ENCODE measurements at places on chromosomes 6 and 20.

DNA sequence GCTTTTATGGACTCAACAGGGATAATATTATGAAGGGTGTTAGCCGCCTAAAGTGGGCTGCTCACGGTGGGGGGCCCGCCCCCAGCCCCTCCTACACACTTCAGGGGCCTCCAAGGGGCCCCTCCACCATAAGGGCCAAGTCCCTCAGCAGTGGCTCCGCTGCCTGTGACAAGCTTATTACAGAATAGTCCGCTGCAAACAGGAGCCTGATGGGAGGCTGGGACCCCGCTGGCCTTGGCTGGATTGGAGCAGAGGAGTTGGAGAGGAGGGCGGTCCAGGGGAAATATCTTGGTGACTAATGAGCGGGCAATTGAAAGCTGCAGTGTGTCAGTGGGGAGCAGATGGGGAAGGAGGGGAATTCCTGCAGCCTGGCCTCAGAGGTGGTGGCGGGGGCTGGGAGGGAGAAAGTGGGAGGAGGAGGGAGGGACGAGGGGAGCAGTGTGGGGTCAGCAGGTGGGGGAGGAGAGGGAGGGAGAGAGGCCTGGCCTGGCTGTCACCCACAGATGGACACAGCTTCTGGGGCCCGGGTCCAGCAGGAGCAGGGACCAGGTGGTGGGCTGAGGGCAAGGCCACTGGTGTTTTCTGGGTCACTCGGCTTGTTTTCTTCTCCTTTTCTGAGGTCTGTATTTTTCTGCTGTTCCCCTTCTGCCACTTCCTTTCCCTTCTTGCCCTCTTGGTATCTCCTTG is 57.6 kb upstream of the FOXP4 start:
- no peak for DNase-seq

- DNase-seq = no peak
Measured at GRCh38 chr6:4776493-4777393, 539 bp downstream of the CDYL start.

DNA sequence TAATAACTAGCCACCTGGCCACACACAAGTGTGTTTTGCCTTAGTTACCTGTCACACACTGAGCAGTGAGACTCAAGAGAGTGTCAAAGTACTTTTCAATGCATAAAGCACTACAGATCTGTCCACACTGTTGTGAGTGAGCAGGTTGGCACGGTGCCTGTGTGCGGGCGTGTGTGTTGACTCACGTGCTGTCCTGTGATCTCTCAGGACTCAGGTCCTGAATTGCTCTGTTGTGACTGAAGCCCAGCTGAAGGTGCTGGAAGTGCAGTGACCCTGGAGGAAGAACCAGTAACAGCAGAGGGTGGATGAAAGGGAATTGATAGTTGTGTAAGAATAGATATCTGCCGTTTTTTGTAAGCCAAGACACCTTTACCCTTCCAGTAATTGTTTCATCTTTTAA is 18.3 kb downstream of the SLC16A10 start:
- peak; percentile 34 for DNase-seq

- no peak for DNase-seq
Measured at GRCh38 chr6:28709478-28710349, 184.0 kb downstream of the GPX5 start.

DNA sequence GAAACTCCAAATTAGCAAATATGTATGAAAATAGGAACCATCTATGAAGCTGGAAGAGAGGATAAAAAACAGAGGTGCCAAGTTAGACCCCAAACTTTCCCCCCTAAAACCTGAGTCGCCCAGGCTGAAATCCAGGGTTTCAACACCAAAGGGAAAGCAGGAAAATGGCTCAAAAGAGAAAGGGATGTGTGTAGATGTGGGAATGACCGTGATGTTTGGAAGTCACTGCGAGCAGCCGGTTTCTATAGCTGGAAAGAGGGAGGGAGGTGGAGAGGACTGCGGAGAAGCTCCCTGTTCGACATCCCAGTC is 4.5 kb downstream of the RING1 start:
- DNase-seq = no peak

GRCh38 chr20:56418385-56418861 is 6.4 kb downstream of the CASS4 start:
- DNase-seq = no peak

DNA sequence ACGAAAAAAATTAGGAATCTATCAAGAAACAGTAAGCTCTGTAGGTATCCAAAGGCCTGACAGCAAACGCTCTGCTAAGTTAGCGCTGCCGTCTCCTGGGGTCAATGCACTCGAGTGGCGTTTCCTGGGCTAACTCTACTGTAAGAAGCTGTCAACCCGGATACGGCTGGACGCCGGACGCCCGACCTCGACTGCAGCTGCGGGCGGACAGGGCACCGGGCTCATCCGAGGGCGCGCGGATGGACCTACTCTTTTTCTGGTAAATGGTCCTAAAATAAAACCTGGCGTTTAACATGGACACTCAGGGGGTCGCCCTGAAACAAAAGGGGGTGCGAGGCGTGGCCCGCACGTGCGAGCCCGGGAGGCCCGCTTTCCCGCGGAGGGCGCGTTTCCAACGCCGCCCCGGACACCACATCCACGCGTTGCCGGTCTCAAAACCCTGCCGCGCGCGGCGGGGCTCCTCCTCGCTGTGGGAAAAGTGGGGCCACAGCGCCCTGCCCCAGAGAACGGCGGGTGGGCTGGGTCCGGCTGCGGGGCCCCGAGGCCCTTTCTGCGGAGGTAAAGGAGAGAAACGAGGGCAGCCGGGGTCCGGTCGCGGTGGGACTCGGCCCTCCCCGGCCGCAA is 537 bp downstream of the TCP1 start:
- peak; percentile 32 for DNase-seq

DNA sequence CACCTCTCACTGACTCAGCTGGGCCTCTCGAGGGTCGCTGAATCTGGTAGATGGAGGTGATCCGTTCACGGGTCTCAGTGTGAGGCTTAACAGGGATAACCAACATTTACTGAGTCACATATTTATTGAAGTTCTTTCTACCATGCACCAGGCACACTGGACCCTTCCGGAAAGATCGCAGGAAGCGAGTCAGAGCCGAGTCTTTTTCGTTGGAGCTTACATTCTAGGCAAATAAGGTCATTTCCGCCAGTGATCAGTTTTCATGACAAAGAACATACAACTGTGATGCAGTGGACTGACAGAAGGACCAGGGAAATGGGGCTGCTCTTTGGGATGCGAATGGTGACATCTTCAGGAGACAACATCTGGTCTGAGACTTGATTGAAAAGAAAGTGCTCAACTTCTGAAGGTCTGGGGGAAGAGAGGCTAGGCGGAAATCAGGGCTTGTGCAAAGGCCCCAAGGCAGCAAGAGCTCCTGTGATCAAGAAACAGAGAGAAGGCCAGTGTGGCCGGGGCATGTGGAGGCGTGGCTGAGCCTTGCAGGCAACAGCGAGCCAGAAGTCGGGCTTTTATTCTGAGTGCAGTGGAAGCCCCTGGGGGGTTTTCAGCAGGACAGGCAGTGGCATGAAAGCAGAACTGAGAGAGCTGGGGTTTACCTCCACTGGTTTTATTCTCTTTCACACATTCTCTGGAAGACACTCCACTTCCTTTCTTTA is 56.7 kb downstream of the APCDD1L start:
- DNase-seq = no peak

DNA sequence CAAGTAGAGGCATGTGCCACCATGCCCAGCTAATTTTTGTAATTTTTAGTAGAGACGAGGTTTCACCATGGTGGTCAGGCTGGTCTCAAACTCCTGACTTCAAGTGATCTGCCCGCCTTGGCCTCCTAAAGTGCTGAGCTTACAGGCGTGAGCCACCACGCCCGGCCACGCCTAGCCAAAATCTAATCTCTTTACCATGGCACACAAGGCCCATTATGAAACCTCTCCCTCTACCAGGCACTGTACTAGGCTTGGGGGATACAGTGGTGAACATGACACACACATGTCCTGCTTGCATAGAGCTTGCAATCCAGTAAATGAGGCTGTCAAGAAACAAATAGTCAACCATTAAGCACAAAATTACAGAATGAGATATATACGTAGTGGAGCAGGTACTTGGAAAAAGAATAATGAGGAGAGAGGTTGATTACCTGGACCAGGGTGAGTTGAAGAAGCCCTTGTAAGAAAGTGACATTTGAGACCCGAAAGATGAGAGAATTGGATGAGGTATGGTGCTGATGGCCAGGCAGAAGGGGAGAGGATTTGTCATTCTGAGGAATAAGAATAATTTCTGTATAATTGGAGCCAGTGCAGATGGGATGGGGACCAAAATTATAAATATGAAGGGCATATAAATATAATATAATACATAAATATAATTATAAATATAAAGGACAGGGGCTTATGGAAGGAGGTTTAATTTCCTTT is 1.2 kb upstream of the CTNNBL1 start:
- no peak for DNase-seq

DNA sequence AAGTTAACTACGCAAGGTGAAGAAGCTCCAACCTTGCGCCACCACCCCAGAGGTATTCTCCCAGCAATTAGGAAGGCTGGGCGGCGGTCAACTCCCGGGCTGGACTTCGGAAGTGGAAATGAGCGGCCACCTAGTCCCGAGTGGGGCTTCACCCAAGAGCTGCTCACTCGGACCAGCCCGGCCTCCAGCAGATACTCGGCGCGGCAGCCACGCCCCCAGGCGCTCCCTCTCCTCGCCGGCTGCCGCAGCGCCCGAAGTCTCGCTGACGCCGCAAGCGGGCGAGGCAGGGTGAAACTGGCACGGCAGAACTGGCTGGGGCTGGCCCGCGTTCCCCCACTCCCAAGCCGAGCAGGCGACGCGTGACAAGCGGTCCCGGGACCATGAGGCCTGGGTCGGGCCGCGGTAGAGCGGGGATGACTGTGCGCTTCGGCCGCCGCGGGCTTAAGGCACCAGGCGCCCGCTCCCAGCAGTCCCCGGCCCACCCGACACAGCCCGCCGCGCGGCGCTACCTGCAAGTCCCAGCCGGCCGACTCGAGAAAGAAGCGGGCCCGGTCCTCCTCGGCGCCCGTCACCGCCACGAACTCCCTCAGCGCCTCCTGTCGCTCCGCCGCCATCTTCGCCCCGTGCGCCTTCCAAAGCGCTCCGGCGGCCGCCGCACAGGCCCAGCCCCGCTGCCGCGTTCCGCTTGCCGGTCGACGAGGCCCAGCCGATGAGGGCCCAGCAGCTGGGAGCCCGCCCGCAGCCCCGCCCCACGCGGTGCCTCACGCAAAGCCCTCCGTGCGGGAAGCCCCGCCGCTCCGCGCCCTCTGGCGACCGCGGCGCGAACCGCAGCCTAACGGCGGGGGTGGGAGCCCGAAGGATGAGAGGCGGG is at the start of gene NSFL1C:
Gene NSFL1C, minus strand, starts transcription at position 639 of the 871 bp plus-strand sequence. Its CDS starts 25 bp downstream, at position 614.
- peak; percentile 95 for DNase-seq

DNA sequence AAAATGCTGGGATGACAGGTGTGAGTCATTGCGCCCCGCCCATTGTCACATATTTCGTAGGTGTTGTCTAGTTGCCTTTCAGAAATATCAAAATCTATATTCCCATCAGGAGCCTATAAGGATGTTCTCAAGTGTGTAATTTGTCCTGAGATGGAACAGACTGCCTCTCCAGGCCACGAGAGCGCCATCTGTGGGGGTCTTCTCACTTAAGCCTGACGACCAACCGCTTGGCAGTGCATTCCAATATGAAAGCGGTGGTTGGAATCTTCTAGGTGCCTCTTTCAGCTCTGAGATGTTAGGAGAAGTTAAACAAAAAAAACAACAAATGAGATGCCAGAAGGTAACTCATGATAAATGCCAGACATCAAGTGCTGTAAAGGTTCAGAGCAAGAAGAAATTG is 488.5 kb downstream of the QKI start:
- no peak for DNase-seq

- DNase-seq = no peak
Measured at GRCh38 chr6:19325335-19325789, 511.8 kb upstream of the ID4 start.

DNA sequence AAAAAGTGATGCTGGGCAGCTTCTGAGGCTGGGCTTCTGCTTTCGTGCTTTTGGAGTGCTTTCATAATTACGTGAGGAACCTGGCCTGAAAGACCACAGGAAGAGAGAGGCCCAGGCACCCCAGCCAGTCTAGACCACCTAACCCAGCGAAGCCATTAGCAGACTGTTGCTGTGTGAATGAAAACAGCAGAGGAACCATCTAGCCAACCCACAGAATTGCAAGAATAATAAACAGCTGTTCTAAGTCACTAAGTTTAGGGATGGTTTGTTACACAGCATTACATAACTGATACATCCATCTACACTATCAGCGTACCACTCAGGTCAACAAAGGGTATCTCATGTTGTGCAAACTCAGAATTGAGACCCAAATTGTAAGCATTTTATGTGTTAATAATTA is 34.5 kb downstream of the FGD2 start:
- DNase-seq = no peak

DNA sequence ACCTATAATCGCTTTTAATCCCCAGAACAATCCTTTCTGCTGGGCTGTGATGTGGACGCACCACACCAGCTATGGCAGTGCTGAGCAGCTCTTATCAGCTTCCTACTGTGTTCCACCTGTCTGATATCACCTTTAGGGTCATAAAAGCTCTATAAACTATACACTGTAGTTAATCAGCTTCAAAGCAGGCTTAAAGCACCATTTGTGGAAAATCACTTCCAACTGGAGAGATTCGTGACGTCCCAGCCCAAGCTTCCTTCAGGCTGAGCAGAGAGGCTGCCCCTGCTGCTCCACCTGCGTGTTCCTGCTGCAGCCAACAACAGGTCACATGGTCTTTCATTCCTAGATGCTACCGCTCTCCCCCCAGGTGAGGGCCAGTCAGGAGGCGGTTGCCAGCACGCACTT is 156.5 kb downstream of the SMOC2 start:
- DNase-seq = no peak

- no peak for DNase-seq
Measured at GRCh38 chr20:15378151-15378550, 1040.7 kb upstream of the FLRT3 start.

GRCh38 chr20:1328680-1329330 is at the start of gene SDCBP2:
Gene SDCBP2, minus strand, starts transcription at chr20:1329139. Its CDS starts 8,723 bp downstream, at chr20:1320416.
- no peak for DNase-seq

DNA sequence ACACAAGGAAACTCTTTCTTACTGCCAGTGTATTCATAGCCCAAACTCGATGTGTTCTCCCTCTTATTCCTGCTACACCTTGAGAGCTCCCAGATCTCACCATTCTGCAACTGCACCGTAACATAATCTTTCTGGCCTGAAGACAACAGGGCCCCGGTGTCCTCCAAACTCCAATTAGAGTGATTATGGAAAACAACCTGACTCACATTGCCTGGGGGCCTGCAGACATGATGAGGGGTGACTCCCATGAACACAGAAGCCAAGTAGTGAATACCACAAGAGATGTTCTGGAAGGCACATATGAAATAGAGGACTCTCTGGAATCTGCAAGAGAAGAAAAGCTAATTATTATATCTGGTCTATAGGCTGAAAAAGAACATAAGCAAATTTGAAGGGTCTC is 19.7 kb downstream of the SLC22A16 start:
- DNase-seq = no peak

- no peak for DNase-seq
Measured at GRCh38 chr6:5968817-5969734, 37.6 kb downstream of the NRN1 start.

- DNase-seq = no peak
Measured at GRCh38 chr20:8424010-8424409, 291.9 kb downstream of the PLCB1 start.

- no peak for DNase-seq
Measured at GRCh38 chr6:27604986-27605385, 132.1 kb upstream of the ZNF184 start.

GRCh38 chr6:144519426-144519825 is 234.3 kb downstream of the UTRN start:
- no peak for DNase-seq

Data from breast epithelium (tissue), 4 donors.